Activated CD4-positive, alpha-beta memory T cell treated with anti-CD3 and anti-CD28 coated beads for 36 hours (primary cell): ENCODE measurements at places on chromosomes 4 and X. TPM values are rescaled to one million over a fixed set of nuclear protein-coding genes. Genes with fewer than 3 reads are reported as not detected.

DNA sequence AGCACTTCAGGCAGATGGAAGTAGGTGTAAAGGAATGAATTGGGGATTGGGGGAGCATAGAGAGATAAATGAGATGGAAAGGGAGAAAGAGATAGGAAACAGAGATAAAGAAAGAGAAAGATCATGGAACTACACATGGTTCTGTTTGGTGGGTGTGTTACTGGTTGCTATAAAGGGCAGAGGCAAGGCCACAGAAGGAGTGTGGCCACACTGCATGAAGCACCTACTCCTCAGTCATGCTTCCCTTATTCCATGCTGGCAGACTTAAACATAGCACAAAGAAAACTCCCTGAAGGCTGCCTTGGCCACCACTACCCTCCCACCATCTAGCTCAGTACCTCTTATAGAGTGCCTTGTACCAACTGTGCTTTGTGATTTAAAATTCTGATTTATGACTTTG is 56.9 kb downstream of the OPHN1 start:
- DNase-seq: no peak

GRCh38 chr4:48041535-48042137 is 25.1 kb downstream of the NIPAL1 start:
- peak; percentile 40 for DNase-seq

The HPGD gene
- 3.0 TPM for total RNA-seq

DNA sequence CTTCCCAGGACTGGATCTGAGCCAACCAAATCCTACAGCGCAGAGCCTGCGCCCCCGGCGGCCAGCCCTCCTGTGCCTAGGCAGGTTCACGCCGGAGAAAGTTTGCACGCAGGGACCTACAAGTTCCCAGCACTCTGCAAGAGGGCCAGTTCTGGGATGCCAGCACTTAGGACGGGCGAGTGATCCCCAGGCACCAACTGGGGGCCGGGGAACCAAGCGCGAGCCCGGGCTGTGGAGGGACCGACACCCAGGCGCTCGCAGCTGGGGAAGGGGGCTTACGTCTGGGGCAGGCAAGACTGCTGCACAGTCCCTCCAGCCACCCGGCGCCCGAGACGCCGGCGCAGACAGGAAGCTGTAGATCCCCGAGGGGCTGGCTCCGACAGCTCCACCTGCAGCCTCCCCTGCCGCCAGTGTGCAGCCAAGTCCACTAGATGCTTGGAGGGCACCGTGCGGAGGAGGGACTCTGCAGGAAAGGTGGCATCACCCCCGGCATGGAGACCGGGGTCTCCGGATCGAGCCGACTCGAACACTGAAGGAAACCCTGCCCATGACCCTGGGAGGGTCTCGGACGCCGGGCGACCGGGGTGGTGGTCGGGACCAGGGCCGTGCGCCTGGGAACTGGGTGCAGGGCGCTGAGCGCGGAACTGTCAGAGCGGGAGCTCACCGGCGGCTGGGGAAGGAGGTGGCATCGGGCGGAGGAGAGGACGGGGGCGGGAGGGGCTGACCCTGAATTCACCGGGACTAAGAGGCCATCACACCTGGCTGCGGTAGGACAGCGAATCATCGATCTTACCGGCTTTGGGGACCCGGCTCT is 566 bp downstream of the CORIN start:
- DNase-seq: peak; percentile 59

- peak; percentile 85 for DNase-seq
Observed at GRCh38 chr4:140071806-140072205, 82.2 kb downstream of the MAML3 start.

- DNase-seq: no peak
Observed at GRCh38 chr4:38113132-38113531, 152.9 kb downstream of the PTTG2 start.

The PNPLA4 gene
- 10.2 TPM for total RNA-seq

- no peak for DNase-seq
Observed at GRCh38 chr4:4864940-4865704, 5.7 kb downstream of the MSX1 start.

- DNase-seq: no peak
Observed at GRCh38 chrX:118734909-118735308, 7.5 kb downstream of the IL13RA1 start.

The KIAA1210 gene
- total RNA-seq: not detected

The GPM6B gene
- total RNA-seq: not detected

DNA sequence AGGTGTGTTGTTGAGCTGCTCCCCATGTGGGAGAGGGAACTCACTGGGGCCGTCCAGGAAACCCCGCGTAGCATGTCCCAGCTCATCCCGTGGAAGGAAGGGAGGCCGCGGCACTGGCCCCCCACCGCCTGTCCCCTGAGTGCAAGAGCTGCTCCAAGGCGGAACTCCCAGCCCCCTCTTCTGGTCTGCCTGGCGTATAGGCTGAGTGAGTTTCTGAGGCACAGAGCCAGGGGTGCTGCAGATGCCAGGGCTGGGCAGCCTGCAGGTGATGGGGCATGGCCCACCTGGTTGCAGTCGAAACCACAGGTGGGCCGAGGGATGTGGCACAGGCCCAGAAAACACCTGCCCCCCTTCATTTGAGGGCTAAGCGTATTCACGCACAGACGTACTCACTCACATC is 49.6 kb downstream of the ABLIM2 start:
- DNase-seq: no peak

GRCh38 chr4:151114338-151114737 is 14.9 kb downstream of the RPS3A start:
- DNase-seq: no peak

DNA sequence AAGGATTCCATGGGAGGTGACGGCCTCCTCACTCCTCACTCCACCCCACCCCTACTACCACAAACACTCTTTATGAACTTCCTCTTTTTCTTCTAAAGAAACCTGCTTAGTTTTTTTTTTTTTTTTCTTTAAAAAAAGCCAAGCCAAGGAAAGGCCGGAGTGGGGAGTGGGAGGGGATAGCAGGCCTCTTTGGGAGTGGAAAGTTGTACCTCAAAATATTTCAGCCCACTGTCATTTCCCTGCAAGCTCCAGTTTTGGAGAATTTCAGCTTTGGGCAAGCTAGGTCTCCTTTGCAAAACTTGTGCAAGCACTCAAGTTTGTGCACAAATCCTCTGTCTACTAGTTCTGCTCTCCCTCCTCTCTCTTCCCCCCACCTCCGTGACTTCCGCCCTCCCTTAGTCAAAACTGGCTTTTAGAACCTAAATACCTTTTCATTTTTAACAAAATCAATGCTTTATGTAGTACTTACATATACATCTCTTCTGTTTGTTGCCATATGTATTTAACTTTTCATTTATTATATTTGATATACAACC is 512 bp upstream of the ANTXR2 start:
- DNase-seq: peak; percentile 64

DNA sequence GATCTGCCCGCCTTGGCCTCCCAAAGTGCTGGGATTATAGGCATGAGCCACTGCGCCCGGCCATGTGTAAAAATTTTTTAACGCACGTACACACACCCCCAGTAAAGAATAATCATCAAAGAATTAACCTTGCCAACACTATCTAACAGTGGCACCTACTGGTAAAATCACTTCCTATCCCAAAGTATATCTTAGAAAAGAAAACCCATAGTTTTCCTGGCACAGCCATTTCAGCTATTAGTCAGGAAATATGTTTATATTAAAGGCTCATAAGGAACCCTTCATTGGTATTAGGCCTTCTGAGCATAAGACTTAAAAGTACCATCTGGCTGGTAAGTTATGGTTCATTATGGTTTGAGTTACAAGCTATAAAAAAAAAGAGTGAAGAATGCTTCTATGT is 14.1 kb downstream of the S100G start:
- DNase-seq: no peak

DNA sequence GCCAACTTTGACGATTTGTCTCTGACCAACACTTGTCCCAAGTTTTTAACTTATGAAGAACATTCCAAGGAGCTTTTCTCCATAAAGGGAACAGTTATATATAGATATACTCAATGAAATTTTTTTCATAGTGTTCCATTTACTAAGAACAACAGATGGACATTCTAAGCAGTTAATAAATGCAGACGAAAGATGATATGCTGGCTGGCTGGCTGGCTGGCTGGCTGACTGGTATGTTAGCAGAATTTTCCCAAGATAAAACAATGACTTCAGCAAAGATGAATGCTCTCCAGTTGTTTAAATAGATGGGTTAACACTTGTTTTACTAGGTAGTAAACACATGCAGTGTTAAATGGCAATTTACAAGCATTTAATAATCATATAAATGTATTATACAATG is 62.2 kb downstream of the SPANXN3 start:
- DNase-seq: no peak
